Renal cortical epithelial cell (primary cell): ENCODE measurements at places on chromosomes 7 and 10. TPM values are rescaled to one million over a fixed set of nuclear protein-coding genes. Genes with fewer than 3 reads are reported as not detected.
A peak's percentile ranks its signal among the peaks of the same experiment; 100 is the strongest.

DNA sequence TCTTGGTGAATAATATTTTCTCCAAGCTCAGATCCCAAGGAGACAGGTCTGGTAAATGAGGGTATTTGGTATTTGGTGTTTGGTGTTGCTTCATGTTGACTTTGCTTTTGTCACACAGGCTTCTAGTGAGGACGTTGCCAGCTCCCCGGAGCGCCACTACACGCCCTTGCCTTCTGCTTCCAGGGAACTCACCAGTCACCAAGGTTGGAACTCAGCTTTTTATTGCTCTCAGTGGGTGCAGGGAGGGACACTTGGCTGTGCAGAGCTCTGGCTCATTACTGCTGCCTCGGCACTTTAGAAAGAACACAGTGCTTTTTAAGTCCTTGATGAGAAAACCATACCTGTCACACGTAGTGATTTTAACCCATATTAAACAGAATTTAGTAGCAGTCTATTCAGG lies 892.9 kb downstream of the LRMDA start:
- DNase-seq, result no peak

DNA sequence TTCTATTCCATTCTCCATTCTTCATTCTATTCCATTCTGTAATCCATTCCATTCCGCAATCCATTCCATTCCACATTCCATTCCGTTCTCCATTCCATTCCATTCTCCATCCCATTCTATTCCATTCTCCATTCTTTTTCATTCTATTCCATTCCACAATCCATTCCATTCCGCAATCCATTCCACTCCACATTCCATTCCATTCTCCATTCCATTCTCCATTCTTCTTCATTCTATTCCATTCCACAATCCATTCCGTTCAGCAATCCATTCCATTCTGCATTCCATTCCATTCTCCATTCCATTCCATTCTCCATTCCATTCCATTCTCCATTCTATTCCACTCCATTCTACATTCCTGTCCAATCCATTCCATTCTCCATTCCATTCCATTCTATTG lies 85.2 kb downstream of the NSUN6 start:
- no peak for DNase-seq

DNA sequence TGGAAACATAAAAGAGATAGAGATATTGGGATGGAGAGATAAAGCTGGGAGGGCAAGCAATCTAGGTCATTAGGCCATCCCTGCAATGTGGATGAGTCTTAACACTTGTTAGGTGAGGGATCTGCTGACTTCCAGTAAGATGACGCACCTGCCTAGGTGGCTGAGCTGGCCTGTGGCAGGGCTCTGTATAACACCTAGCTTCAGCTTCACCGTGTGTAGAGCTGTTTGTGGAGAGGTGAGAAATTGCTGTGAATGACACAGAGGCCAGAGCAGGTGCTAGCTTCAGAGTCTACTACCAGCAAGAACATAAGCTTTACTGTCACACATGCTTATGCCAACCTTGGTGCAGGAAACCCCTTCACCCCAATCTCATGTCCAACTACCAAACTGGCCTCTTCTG lies 1010.0 kb downstream of the TYW1 start:
- no peak for DNase-seq

DNA sequence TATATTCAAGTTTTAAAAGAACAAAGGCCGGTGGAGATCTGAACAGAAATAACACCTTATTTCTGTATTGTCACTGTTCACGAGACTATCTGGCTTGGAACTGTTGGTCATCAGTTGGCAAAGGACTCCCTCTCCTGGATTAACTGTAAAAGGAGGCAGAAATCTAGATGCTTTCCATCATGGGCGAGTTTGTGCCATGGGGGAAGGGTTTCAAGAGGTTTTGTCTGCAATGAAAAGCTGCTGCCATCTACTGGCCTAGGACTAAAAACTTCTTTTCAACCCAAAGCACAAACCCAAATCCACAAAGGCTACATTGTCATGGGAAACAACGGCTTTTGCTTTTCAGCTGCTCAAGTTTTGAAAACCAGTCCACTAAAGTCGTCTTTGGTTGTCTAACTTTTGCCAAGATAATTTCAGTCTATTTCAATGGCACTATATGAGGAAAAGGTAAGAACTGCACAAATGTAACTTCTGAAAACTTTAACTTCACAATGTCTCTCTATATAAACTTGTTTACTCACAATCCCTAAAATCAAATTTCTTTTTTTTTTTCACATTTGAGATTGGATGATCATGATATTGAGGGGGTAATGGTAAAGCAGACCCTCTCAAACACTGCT lies 196.8 kb downstream of the SKAP2 start:
- DNase-seq, result peak; percentile 96

- DNase-seq, result no peak
These were observed 97.8 kb upstream of the PPIF start for GRCh38 chr10:79249186-79250121.

GRCh38 chr10:28676326-28676967 lies 874 bp upstream of the BAMBI start:
- DNase-seq, result no peak

Gene CYP26C1
- 0.52 and 0.65 TPM in 2 replicates for total RNA-seq

DNA sequence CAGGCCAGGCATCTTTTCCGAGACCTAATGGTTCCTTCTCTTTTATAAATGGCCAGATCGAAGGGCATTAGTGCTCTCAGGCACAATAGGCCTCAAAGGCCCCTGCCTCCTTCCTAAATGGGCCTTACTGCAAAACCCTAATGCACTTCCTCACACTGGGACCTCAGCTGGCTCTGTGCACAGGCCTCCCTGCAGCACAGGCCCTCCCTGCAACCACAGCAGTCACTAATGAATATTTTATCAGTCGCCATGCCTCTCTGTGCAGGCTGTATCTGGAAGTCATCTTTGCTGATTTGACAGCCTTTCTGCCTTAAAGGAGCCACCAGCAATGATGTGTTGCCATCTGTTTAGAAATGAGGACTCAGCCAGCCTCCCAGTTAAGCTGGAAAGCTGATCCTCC lies 54.9 kb upstream of the SDK1 start:
- DNase-seq, result no peak
